ENCODE measurements at places on chromosomes 4 and X.
A peak's percentile ranks its signal among the peaks of the same experiment; 100 is the strongest.

DNA sequence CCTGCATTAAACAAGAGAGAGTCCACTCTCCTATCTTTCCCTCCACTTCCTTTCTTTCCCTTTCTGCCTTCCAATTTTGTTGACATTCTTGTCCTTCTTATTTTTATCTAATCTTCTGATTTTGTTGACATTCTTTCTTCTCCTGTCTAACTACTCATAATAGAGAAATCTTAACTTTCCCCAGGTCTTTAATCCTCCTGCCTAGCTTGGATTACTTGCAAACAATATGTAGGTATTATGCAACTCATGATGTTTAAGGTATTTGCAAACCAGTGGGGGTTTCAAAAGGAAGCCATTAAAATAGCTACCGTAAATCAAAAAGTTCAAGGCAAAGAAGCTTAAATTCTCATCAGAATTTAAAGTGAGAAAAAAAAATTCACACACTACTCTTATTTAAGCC is 53.9 kb downstream of the PROM1 start:
- DNase-seq: no peak

GRCh38 chr4:10163296-10163695 is 46.7 kb upstream of the WDR1 start:
- DNase-seq: no peak

GRCh38 chr4:138344851-138345250 is 102.7 kb upstream of the SLC7A11 start:
- no peak for DNase-seq

DNA sequence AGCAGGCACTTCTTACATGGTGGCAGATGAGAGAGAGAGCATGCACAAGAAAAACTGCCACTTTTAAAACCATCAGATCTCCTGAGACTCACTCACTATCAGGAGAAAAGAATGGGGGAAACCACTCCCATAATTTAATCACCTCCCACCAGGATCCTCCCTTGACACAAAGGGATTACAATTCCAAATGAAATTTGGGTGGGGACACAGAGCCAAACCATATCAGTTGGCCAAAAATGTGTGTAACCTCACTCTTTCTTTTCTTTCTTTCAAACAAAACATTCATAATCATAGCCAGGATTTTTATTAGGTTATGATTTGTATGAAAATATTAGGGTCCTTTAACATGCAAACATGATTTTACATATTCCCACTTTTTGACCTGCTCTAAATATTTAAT is 222.1 kb downstream of the PCDH18 start:
- DNase-seq: no peak

GRCh38 chrX:136754651-136755050 is 26.1 kb downstream of the ARHGEF6 start:
- DNase-seq: peak; percentile 83

DNA sequence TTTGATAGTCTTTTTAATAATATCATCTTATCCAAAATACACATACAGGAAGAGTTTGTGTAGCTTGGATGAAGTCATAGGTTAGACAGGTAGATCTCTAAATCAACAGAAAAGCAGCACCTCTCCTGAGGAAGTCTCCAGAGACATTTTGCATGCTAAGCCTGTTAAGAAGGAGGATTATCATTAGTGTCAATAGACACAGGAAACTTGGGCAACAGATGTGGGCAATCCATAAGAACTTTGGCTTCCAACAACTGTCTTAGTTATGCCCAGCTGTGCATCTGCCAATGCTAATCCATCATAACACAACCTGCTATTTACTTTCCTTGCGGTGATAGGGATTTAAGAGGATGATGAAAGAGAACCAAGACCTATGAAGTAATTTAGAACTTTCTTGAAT is 1052.6 kb downstream of the RPA4 start:
- DNase-seq: no peak

DNA sequence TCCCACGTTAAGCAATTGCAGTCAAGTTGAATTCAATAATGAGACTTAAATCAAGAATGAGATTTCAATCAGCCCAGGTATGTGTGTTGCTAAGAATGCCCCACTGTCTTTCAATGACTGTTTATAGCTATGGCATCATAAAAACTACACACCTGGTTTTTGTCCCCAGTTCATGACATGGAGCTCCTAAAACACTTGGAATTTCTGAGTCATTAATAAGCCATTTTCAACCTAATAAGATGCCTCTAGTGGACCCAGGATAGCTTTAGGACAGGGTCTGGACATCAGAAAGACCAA is 72.7 kb upstream of the STS start:
- no peak for DNase-seq

GRCh38 chrX:11431786-11432185 is 138.6 kb downstream of the AMELX start:
- no peak for DNase-seq

GRCh38 chr4:81541161-81541945 is 69.6 kb upstream of the RASGEF1B start:
- DNase-seq: no peak

DNA sequence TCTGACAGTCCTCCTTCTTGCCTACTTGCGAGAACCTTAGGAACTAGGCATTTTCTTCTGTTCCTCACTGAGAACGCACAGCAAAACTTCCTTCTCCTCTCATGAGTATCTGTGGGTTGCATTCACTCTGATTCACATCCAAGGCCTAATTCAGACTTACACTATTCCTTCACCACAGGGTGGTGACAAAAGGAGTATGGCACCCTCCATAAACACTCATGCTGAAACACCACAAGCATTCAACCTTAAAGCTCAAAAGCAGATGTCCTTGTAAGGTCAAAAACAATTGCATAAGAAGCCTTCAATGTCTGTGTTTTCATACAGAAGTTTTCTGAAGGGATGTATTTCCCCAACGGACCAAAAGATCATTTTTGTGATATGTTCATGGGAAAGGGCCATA is 147.3 kb downstream of the CORIN start:
- DNase-seq: no peak

DNA sequence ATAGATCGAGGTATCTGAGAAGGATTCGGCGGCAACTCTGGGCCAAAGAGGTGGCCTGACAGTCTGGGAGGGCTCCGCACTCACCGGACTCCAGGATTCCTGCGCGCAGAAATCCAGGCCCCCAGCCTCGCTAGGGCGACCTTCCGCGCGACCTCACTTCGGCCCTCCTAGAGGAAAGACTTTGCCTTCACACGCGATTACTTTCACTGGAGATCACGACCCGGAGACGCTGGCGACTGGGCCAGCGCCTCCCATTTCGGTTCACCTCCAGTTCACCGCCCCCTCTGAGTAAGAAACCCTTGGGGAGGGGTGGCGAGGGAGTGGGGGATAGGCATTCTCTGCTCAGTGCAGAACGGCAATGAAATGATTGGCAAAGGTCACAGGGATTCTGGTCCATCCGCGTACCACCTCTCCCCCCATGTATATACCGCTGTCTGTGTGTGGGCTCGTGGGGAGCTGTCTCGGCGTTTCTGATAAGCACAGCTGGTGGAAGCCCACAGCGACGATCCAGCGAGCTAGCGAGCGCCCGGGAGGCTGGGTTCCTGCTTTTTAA is 2.5 kb downstream of the POU3F4 start:
- DNase-seq: no peak

GRCh38 chrX:18098763-18099162 is 121.9 kb downstream of the BEND2 start:
- peak; percentile 31 for DNase-seq

- DNase-seq: peak; percentile 83
Observed at GRCh38 chr4:183905081-183905592, at the start of gene STOX2. Gene STOX2, plus strand, starts transcription at chr4:183905307. Its CDS starts 1,484 bp downstream, at chr4:183906791.

DNA sequence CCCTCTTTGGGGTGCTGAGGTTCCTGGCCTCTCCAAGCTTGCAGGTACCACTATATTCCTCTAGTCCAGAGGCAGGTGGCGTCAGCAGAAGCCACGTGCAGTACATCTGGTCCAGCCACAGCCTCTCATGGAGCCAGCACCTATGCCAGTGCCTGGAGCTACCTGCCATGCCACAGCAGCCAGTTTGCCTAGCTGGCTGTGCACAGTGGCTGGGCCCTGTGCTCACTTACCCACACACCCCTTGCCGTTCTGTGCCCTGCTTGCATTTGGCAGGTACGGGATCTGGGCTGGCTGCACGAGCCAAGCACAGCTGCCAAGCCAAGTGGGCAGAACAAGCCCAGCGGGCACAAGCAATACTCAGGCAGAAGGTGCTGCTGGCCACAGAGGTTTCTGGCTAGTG is 601.1 kb downstream of the EPHA5 start:
- DNase-seq: no peak

GRCh38 chr4:168474660-168475320 is 5.5 kb downstream of the DDX60L start:
- DNase-seq: no peak

- no peak for DNase-seq
Observed at GRCh38 chr4:87209182-87209581, 11.2 kb downstream of the KLHL8 start.

DNA sequence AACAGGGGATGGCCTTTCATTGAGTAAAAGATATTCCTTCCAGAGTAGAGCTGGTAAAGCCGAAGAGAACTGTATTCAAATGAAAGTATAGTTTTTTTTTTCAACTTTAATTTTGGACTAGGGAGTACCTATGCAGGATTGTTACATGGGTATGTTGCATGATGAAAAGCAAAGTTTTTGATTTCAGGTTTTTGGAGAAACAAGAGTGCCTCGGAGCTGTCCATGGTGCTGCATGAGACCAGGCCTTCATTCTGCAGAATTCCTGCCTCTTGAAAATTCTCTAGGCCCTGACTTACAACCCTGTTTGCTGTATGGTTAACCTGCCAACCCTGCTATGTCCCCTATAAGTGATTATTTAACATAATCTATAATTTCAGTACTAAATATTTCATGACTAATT is 1065.7 kb upstream of the FTHL17 start:
- DNase-seq: peak; percentile 24
